ENCODE measurements at places on chromosomes 4 and X.

DNA sequence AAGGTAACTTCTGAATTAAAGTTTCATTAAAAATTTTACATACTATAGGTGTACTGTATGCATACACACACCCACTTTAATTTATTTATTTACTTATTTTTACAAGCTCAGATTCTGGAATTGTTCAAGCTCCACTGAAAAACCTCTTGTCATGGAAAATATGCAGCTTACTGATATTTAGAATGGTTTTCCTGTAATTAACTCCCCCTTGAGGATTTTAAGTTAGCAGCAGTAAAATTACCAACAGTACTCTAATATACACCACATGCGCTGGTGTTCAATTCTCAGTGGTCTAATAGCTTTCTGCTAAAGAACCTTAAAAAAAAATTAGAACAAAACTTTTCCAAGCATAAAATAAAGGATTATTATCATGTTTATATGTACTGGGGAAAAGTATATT lies 12.0 kb downstream of the MAB21L2 start:
- DNase-seq: no peak

GRCh38 chr4:85426366-85426765 lies 48.6 kb upstream of the ARHGAP24 start:
- no peak for DNase-seq

DNA sequence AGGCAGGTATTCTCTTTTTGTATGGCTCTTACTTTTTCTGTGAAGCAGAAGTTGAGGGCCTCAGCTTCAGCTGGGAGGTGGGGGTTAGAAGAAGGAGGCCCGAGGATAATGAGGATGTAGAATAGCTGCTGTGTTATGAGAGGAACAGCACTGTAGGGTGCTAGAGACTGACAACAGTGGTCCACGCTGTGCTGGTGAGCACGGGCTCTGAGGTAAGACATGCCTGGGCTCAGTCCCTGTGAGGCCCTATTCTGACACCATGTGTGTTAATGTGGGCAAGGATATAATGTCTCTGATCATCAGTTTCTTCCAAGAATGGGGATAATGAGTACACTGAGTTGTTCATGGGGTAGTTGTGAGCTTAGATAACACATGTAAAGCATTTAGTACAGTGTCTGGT lies 55.3 kb upstream of the SFRP2 start:
- no peak for DNase-seq

GRCh38 chrX:69179380-69179911 lies 14.2 kb upstream of the PJA1 start:
- no peak for DNase-seq

- no peak for DNase-seq
Observed at GRCh38 chr4:161583549-161583948, 580.3 kb downstream of the FSTL5 start.

DNA sequence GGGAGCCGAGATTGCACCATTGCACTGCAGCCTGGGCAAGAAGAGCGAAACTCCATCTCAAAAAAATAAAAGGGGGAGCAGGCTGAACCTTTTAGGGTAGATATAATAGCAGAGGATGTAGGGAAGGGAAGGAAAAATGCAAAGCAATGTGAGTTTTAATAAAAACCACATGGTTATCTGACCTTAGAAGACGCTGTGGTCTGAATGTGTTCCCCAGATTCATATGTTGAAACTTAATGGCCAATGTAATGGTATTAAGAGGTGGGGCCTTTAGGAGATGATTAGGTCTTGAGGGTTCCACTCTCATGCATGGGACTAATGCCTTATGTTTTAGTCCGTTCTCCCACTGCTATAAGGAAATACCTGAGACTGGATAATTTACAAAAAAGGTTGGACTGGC lies 114.1 kb upstream of the STX18 start:
- DNase-seq: no peak

Data from RCC 7860 (cell line).